Tibial nerve (tissue), 4 donors: ENCODE measurements at places on chromosomes 1 and 21. TPM values are rescaled to one million over a fixed set of nuclear protein-coding genes. Genes with fewer than 3 reads are reported as not detected.

CNN3 gene
- total RNA-seq: 344 TPM

C1QTNF12 gene
- 2.4 TPM for total RNA-seq

EDARADD gene
- 1.2 TPM for total RNA-seq

HTR6 gene
- total RNA-seq: not detected

FCRLB gene
- total RNA-seq: 2.4 TPM

INSRR gene
- total RNA-seq: 0.20 TPM

UBE2U gene
- not detected for total RNA-seq

GRCh38 chr1:114745291-114745690 lies 12.5 kb downstream of the CSDE1 start:
- DNase-seq: no peak

- DNase-seq: no peak
These were observed 1199.5 kb upstream of the TMPRSS15 start for GRCh38 chr21:19603011-19603593.

- DNase-seq: no peak
These were observed 741.7 kb downstream of the MATN1 start for GRCh38 chr1:29981586-29982239.

- no peak for DNase-seq
These were observed 26.9 kb downstream of the SOD1 start for GRCh38 chr21:31686272-31686915.

GRCh38 chr1:2232255-2232915 lies 4.3 kb downstream of the SKI start:
- DNase-seq: no peak

DNA sequence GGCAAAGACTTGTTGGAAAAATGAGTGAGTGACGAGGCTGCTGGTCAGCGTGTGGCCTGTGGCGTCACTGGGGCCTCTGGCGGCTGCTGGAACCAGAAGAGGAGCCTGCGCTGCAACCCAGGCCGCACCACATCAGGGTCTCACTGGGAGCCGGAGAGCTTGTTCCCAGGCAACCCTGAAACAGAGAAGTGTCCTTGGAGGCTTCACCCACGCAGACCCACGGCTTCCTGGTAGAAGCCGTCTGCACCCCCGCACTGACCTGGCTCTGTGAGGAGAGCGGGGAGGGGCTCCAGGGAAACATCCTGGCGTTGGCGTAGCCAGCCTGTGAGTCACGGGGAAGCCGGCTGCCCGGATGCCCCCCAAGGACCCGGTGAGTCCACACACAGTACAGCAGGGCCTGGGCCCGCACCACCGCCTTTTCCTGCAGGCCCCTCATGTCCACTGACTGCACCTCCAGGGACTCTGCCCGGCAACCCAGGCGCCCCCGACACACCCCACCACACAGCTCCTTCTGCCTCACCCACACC lies 57.4 kb downstream of the COL6A1 start:
- DNase-seq: peak; percentile 50

DNA sequence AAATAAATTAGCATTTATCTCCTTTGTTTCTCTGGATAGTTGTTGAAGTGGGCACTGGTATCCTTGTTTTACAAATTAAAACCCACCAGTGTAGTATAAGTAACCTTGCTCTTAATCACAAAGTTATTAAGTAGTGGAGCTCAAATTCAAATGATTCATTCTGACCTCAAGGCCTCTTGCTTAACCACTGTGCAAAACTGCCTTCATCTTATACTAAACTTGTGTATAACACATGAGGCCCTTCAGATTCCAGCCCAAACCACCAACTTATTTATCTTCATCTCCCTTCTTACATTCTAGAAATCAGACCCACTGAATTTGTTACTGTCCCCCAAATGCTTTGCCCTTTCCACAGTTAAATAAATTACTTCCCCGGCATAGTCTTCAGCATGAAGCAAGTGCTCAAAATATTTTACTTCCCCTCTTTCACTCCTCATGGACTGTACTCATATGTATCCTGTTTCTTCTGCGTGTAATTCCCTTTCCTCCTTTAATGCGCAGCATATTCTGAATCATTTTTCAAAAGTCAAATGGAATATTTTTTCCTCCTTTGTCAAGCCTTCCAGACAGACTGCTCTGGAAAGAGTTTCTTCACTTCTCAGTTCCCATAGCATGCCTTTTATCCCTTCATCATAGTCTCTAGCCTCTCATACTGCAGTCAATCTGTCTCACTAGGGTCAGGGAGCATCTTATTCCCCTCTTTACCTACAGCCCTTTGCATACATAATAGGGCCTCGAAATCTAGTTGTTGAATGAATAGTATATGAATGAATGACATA lies 19.0 kb upstream of the DNASE2B start:
- DNase-seq: no peak

- DNase-seq: no peak
These were observed 249.1 kb upstream of the PTBP2 start for GRCh38 chr1:96472471-96472870.

DNA sequence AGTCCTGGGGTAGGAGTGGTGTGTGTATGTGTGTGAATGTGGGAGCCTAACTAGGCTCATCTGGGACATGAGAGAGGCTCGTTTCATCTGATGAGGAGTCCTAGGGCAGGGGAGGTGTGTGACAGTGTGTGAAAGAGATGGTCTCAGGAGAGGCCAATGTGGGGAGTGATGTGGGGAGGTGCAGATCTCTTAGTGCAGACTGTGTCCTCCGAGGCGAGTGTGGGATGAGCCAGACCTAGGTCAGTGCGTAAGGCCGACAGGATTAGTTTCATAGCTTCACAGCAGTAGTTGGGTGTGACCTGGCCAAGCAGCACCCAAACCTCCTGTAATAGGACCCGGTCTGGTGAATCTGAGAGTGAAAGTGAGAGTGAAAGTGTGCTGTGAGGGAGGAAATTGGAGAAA lies 94.7 kb downstream of the LIPI start:
- no peak for DNase-seq

DNA sequence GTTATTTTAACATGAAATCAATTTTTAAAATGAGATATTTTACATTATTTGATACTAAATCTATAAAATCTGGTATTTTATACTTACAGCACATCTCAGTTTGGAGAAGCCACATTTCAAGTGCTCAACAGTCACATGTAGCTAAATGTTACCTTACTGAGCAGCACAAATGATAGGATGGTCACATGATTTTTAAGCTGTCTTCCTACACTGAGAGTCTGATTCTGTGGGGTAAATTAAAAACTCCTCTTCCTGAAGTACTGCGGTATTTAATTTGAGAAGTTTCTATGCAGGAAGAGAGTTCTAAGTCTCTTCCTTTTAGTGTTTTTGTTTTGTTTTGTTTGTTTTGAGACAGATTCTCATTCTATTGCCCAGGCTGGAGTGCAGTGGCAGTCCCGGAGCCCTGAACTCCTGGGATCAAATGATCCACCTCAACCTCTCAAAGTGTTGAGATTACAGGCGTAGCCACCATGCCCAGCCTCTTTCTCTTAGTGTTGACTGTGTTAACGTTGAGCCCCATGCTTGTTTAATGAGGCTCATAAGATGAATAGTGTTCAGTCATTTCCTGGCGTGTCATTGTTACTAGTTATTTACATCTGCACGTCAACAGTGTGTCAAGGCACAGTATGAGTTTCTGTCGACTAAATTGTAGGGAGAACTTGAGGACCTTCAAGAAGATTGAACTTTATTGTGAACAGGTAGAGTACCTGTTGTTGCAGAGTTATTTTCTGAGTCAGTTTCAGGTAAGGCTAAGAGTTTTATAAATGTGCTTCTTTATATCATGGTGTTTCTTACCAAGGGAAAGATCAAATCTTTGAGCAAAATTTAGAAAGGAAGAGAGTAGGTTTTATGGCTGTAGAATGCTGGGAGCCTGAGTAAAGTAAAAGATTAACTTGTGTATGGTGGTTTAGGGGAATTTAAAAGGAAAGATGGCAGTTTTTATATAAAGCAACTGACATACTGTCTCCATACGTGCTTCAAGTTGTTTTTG lies 3.3 kb downstream of the CNST start:
- DNase-seq: no peak

- no peak for DNase-seq
These were observed 6.0 kb upstream of the SCYL3 start for GRCh38 chr1:169899519-169900217.

DNA sequence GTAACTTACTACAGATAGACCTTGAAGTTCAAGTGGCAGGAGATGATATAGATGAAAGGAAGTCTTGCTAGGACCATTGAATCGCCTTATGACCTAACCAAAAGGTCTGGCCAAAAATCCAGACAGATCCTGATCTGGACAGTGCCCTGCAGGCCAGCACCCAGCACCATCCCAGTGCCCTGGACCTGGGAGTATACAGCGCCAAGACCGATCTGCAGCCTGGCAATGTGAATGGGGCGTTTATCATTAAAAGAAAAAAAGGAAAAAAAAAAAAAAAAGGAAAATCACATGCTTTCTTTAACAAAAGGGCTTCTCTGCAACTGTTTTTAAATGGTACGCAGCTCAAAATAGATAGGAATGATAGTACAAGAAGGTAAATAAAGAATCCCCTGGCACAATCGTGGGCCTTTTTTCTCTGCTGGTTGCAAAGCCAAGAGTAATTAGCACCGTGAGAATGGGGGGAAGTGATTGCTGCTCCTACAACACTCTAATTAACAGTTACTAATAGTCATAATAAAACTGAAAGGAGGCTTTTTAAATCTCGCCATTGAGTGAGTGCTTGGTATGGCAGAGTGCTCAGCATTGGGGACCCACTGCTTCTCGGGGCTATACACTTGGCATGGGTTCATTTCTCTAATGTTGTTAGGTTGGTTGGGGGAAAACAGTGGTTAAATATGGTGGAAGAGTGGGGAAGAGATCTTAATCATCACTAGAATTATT lies 146.7 kb downstream of the KAZN start:
- DNase-seq: no peak

GRCh38 chr1:11550664-11551283 lies 71.8 kb downstream of the DISP3 start:
- DNase-seq: no peak

DNA sequence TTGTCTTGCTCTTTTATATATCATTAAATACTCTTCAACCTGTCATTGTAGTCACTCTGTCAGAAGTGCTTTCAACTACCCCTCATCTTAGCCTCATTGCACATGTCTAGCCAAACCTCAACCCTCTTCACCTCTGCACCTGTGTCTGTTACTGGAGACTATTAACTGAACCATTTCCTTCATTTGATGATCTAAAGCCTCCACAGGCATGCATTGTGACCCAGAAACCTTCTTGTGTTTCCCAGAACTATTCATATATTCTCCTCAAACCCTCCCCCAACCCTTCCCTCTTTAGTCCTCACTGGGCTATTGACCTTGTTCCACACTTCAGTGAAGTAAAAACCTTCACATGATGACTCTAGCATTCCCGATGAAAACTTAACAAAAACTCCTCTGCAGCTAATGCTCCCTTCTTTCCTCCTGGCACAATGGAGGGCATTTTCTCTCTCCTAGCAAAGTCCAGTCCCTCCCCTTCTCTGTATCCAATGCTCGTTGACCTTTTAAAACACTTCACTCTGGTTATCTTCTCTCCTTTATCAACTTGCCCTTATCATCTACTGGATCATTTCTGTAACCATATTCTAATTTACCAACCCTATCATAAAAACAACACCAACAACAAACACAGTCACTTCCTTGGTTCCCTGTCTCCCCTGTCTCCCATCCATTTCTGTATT lies 86.1 kb downstream of the BACH1 start:
- DNase-seq: no peak

- DNase-seq: no peak
These were observed 4.0 kb downstream of the EDN2 start for GRCh38 chr1:41480204-41481108.

DNA sequence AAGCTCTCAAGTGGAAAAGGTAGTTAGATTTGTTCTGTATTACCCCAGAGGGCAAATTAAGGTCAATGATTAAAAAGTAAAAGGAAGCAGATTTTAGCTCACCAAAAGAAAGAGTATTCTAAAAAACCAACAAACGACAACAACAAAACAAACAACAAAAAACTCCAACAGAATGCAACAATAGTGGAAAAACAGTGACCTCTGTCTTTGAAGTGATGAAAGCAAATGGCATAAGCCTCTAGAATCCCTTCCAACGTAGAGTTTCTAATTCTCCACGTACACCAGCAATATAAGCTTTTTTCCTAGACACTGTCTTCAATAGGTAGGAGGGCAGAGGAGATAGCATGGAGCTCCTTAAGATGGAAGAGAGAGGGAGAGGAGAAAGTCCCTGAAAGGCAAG lies 359.1 kb downstream of the TTLL7 start:
- no peak for DNase-seq

GRCh38 chr1:84884671-84885389 lies 8.2 kb downstream of the LPAR3 start:
- DNase-seq: no peak

DNA sequence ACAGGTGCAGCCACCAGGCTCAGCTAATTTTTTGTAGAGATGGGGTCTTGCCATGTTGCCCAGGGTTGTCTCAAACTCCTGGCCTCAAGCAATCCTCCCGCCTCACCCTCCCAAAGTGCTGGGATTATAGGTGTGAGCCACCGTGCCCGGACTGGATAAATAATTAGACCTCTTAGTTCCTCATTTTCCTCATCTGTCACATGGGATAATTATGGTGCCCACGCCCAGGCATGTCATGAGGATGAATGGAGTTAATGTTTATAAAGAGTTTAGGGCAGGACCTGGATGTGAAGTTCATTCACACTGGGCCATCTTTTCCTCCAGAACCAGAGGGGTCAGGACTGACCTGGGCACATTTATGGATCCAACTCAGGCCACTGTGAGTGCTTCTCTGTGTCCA lies 23.7 kb downstream of the PADI3 start:
- no peak for DNase-seq

DNA sequence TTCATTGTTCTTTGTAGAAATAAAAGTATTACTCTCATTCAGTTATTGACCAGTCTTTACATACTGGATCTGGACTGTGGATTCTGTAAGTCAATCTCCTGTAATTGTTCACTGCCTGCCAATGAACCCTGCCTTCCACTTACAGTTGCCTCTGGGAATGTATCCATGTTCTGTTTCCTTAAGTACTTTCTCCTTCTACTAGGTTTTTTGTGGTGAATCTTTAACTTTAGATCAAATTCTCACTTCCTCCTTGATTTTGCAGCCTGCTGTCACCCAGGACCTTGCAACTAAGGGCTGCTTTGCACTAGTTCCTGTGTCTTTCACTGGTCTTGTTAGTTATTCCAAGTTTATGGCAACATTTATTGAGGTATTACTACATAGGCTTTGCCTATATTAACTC lies 28.2 kb upstream of the ANKRD13C start:
- no peak for DNase-seq

DNA sequence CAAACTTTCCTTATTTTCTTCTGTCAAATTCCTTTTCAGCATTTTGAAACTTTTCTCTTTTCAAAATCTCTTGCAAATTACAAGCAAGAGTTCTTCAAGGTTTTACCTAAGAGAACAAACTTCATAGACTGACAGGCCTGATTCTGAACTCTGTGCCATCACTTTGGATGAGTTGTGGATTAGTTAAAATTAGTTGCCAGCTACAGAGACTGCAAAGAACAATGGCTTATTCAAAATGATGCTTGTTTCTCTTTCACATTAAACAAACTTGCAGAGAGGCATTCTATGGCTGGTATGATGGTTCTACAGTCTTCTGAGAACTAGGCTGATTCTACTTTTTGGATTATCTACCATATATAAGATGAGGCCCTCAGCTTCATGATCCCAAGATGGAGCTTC lies 3.8 kb downstream of the LRRC8B start:
- no peak for DNase-seq

GRCh38 chr1:162470216-162470615 lies 27.4 kb upstream of the UHMK1 start:
- DNase-seq: no peak

GRCh38 chr1:83418558-83418957 lies 580.4 kb downstream of the TTLL7 start:
- no peak for DNase-seq
